ENCODE measurements at places on chromosomes 16 and 17.

GRCh38 chr17:80625627-80626026 lies 81.0 kb downstream of the RPTOR start:
- no peak for DNase-seq

GRCh38 chr17:66378296-66378695 lies 75.9 kb downstream of the PRKCA start:
- DNase-seq = no peak

DNA sequence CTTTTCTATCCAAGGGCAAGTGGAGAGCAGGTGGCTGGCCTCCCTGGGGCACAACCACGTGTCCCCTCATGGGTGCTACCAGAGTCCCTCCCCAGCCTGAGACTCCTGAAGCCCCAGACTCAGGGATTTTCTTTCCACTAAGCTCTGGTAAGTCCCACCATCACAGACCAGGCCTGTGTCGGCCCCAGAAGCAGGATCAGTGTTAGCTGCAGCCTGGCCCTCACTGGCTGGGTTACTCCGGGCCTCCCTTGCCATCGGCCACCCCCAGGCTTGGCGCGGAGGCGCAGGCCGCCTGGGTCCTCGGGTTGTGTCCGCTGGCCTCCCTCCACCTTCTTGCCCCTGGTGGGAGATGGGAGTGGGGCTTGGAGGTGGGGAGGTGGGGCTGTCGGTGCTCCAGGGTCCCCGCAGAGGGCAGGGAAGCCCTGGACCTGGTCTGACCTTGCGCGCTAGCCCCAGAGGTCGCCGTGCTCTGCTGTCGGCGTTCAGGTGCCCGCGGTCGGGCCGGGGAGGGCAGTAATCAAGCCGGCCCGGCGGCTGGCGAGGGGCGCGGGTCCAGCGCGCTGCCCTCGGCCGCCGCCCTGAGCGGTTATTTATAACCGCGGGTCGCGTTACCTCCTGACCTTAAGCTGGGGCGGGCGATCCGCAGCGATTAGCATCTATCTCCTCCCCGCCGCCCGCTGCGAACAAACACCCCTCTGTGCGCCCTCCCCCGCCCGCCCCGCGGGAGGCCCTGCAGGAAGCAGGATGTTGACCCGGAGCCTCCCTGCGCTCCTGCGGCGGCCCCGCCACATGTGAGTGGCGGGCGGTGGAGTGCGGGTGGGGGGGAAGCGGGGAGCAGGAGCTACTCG lies 78.1 kb upstream of the TOB1 start:
- no peak for DNase-seq

GRCh38 chr17:40506786-40507185 lies 5.4 kb upstream of the TNS4 start:
- no peak for DNase-seq

Data from trophoblast cell (in vitro differentiated cells and primary cell).